ENCODE measurements at places on chromosomes 2 and 18.

- DNase-seq, result no peak
Observed at GRCh38 chr2:67877301-67877700, 185.5 kb downstream of the C1D start.

GRCh38 chr2:63788071-63788470 is 53.6 kb upstream of the UGP2 start:
- no peak for DNase-seq

DNA sequence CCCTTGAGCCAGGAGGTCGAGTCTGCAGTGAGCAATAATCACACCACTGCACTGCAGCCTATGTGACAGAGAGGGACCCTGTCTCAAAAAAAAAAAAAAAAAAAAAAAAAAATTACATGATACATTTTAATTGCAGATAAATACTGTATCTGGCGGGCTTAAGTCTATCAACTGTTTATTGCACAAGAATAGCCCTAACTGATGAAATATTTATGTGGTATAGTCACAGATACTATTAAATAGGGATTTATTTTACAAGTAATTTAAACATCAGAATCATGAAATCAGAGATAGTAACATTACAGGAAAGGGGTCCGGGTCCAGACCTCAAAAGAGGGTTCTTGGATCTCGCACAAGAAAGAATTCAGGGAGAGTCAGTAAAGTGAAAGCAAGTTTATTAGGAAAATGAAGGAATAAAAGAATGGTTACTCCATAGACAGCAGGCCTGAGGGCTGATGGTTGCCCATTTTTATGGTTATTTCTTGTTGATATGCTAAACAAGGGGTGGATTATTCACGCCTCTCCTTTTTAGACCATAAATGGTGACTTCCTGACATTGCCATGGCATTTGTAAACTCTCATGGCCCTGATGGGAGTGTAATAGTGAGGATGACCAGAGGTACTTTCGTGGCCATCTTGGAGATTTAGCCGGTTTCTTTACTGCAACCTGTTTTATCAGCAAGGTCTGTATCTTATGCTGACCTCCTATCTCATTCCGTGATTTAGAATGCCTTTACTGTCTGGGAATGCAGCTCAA is 166.6 kb downstream of the PMAIP1 start:
- DNase-seq, result no peak

DNA sequence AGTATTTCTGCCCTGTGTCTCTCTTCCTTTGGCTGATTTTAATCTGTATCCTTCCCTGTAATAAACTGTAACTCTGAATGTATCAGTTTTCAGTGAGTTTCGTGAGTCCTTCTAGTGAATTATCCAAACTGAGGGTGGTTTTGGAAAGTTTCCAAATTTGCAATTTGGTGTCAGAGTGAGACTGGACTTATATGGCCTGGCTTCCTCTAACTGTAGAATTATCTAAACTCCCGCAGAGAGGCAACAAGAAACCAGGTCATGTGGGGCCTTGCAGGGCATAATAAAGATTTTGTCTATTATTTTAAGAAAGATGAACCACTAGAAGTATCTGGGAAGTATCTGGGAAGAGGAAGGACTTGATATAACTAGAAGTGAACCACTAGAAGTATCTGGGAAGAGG is 95.3 kb upstream of the RNF152 start:
- DNase-seq, result no peak

DNA sequence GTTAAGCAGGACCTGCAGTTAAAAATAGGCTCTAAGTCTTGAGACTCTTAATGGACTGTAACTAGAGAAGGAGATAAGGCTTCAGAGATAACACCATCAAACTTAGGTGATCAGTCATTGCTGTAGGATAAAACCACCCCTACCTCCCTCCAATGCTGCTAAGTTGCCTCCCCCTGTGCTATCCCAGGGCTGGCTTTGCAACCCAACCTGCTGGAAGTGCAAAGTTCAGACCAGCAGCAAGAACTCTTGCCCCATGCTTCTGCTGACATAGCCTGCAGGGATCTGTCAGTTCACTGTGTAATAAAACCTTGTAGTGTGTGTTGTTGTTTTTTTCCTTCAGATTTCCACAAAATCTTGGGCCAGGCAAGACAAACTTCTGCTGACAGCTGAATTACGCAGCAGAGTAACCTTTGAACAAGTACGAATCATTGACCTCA is 57.4 kb upstream of the EPB41L3 start:
- no peak for DNase-seq

DNA sequence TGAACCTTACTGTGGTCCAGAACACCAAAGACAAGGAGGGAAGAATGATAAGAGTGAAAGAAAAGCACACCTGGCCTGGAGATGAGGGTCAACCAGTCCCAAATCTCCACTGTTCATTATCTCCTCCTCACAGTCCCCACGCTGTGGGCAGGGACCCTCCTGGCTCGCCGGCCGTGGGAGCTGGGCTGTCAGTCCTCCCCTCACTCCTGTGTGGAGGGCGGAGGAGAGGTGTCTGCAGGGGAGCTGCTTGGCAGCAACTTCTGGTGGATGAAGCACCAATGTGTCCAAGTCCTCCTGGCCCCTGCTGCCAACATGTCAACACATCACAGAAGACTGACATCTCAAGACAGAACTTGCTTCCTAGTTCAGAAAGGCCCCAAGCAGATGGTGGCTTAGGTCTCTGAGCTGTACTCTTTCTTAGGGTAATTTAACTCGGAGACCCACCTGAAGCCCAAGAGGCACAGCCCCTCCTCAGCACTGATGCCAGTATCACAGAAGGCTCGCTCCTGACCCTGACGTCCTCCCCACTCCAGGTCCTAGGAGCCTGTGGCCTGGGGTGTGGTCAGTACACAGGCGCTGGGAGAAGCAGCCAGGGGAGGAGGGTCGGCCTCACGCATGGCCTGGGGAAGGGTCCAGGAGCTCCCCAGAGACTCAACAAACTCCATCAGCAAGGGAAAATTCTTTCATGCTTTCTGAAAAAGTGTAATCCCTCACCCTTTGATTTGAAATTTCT is 54.5 kb downstream of the PARD6G start:
- DNase-seq, result no peak

GRCh38 chr2:104861351-104862057 is 7.6 kb downstream of the POU3F3 start:
- no peak for DNase-seq

DNA sequence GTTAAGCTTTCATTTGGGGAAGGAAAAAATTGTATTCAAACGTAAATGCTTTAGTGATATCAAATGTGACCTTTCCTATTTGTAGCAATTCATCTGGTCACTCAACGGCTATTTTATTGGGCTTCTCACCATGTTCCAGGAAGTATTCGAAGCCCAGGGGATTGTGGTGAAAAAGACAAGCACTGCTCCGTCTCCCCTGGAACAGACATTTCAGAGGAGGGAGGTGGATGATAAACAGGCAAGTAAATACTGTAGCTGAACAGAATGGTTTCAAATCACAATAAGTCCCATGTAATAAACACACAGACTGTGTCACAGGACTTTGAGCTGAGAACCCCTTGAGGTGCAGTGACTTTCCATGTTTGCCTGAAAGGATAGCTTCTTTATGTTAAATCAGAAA is 464.7 kb upstream of the HNRNPA3 start:
- no peak for DNase-seq

DNA sequence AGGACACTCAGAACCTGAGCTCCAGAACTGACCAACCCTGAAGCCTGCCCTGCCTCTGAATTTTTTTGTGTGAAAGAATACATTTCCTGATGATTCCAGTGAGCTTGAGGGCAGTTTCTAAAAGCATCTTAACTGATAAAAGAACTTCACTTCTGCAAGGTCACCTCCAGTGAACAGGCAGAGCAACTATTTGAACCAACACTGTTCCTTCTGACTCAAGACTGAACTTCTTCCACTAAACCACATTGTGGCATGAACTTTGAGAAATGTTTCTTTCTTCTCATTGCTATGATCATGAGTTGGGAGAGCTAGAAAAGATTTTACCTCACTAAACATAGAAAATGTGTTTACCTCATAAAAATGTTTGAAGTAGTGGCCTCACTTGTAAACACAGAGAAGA is 83.8 kb upstream of the SERTAD2 start:
- no peak for DNase-seq

DNA sequence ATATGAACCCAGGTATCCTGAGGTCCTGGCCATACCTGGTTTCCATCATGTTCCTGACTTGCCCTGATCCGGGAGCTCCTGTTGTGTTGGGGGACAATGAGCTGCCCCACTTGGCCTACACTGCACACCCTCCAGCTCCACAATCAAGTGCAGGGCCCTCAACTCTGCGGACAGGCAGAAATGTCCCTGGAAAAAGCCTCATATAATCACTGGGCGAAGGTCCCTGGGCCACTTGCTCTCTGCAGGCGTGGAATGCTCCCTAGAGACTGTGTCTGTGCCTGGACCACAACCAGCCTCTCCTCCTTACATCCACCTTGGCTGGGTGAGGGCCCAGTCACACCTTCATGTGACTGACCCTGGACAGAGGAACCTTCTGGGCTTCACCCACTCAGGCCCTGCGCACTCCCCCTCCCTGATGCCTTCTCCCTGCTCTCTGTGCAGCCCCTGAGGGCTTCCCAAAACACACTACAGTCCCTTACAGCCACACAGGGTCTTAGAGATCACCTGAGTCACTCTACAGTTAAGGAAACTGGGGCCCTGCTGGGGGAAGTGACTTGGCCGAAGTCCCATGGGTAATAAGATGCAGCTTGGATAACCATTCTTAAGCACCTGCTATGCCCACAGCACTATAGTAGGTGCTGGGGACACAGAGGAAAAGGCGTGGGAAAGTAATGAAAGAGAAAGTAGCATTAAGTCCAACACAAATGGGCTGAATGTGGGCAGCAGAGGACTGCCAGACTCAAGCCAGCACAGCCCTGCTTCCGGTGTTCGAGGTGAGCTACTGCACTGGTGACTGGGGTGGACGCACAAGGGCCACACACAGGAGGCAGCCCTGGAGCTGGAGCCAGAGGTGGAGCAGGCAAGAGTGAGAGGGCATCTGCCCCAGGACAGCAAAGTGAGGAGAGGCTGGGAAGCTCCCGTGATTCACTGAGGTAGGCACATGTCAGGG is 9.8 kb downstream of the BOLA3 start:
- no peak for DNase-seq

- no peak for DNase-seq
Observed at GRCh38 chr2:12107321-12107720, 360.9 kb downstream of the LPIN1 start.

GRCh38 chr2:99431587-99432275 is 58.1 kb downstream of the REV1 start:
- DNase-seq, result no peak

DNA sequence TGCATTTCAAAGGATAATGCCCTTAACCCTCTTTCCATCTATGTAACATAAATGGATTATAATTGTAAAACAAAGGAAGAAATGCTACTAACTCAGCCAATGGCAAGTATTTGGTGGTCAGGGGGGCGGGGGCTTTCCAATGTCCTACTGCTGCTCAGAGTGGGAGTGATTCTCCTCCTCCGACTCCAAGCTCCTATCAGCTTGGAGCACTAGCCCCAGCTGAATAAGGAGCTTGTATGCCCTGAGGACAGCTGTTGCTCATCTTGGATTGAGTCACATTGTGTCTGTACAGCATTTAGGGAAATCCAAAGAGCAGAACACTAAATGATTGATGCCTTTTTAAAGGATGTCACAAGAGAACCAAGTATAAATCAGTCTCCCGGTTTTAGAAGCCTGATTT is 105.6 kb upstream of the ZNF521 start:
- DNase-seq, result no peak
